ENCODE measurements at places on chromosomes 12 and 14.

DNA sequence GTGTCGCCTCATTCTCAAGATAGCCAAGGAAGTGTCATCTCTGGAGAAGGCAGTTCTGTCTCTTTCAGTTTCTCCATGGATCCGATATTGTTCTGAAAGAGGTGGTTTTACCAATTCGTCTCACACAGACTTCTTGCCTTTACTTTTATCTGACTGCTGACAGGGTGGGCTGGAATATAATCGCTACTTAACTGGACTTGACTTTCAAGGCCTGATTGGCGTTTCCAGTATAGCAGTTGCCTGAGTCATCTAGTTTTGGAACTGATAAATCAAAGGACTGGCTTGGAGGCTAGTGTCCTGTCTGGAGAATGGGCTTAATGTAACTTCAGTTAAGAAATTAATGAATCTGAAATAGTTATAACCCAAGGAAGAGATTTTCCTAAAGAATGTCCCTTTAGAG, 21.6 kb downstream of the PRKCH start:
- no peak for DNase-seq

DNA sequence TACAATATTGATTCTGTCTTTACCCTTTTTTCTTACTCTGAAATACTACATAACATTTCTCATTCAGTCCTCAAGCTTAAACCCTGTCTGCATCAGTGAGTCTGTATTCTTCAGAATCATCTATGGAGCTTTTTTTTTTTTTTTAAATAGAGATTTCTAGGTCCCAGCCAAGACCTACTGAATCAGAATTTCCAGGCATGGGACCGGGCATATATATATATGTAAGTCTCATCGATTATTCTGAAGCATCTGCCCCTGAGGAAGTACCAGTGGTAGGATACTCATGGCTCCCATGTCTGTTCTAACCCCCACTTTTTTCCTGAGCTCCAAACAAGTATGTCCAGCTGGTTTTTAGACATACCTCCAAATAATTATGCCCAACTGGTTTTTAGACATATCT, 6.1 kb downstream of the DDX47 start:
- no peak for DNase-seq

DNA sequence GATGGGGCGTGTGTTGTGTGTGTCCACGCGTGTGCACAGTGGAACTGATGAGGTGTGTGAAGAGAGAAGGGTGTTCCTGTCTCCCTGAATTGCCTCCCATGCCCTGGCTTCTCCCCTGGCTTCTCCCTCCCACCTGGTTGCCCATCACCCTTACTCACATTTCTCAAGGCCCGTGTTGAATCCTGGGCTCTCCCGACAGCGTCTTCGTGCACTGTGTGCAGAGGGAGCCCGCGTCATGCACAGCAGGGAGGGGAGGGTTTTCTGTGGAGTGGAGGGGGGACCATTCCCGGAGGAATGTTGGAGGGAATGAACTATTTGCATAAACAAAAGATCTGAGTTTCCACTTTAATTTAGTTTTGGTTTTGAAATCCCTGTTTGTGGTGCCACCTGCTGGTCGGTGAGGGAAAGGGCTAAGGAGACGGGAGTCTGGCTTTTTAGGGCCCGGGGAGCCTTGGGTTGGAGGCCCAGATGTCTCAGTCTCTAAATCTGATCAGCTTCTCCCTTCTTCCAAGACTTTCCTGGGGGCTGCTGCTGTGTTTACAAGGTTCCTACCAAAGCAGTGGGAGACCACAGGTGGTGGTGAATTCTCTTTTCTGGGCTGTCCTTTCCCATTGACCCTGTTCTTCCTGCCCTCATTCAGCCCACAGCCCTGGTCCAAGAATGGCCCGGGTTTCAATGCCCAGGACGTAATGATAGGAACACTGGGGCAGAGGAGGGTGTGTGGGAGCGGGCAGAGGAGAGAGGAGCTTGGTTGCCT, at the start of gene C1R:
Gene C1R (minus strand): TSS at position 217 of the 757 bp plus-strand sequence. CDS start 57 bp downstream, at position 160.
- DNase-seq = peak; percentile 63

- no peak for DNase-seq
Observed at GRCh38 chr12:89289720-89290119, 62.6 kb downstream of the DUSP6 start.

DNA sequence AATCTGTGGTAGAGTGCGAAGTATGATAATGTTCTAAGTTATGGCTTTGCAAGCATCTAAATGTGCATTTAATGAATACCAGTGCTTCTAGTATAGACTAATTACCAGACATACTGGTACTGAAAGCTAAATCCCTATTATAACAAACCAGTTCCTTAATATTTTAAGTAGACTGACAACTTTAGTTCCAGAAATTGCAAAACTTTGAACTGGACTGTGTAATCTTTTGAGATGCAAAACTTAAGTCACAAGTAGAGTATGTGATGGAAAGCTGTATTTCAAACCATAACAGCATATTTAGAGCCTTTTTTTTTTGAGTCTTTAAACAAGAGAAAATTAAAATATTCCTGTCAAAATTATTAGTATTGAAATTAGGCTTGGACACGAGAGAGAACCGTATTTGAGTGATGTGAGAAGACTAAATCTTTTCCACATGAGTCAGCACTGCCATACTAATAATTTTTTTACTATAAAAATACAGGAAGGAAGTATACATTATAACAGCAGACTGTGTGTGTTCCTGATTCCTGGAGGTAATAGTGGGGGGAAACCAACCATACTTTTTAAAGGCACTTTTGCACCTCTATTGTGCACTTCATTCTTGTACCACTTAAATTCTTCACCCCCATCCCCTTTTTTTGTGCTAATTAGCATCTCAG, 45.5 kb downstream of the PPM1A start:
- no peak for DNase-seq

DNA sequence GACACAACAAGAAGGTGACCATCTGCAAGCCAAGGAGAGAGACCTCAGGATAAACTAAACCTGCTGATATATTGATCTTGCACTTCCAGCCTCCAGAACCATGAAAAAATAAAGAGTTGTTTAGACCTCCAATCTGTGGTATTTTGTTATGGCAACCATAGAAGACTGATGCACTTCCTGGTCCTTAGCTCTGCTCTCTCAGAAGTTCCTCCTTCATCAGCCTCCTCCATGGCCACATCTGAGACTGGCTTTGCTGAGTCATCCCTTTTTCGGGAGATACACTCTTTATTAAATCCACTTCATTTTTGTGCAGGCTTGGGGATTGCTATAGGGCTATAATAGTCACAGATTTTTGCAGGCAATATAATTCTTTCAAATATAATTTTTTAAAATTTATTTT, 89.6 kb upstream of the ATF7IP start:
- no peak for DNase-seq
